ENCODE measurements at places on chromosomes 11 and 22. TPM values are rescaled to one million over a fixed set of nuclear protein-coding genes. Genes with fewer than 3 reads are reported as not detected.

- no peak for DNase-seq
These were observed 194.3 kb downstream of the SWAP70 start for GRCh38 chr11:9858218-9858617.

DNA sequence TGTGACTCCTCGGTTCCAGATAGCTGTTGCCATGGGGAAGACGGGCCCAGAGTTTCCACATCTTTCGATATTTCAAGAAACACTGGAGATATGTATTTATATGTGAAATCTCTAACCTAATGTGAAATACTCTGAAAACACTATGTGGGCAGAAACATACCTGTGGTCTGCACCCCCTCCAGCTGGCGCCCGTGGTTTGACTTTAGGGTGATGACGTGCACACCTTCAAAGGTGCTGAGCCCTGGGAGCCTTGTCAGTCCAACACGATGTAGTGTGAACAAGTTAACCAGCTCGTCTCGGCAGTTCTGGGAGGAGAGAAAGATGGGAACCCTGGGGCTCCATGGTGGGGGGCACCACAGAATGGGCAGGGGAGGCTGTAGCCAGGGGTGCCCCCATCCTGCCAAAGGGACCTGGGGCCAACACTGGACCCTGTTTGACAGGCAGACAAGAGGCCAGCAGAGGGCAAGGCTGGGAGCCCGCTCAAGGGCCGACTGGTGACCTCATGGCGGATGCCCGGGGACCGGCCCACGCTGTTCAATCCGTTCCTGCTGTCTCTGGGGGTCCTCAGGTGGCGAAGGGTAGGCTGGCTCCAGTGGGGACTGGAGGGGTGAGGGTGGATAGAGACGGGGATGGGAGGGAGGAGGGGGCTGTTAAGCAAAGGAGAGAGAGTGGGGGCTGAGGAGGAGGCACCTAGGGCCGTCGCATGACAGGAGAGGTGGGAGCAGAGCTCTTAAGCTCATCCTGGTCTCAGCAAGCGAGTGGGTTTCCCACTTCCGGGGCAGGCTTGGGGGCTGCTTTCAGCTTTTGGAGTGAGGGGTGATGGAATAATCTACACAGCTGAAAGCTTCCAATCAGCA lies 43.8 kb downstream of the TRIOBP start:
- no peak for DNase-seq

DNA sequence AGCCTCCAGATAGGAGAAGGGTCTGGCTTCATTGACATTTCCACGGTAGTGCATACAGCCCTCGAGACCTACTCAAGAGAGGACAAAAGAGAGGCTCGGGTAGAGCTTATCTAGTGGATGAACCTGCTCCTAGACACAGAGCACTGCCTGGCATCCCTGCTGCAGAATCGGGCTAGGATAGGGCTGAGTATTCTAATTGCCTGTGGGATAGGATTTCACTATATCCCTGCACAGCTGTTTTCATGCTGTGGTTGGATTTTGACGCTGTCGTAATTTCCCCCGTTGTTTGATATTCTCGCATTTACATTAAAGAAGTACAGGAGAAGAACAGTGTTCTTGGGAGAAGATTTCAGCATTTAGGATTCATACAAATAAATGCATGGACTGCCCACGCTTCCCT lies 107.8 kb downstream of the KIRREL3 start:
- DNase-seq: no peak

- DNase-seq: no peak
These were observed 45.5 kb upstream of the ME3 start for GRCh38 chr11:86717817-86718501.

DNA sequence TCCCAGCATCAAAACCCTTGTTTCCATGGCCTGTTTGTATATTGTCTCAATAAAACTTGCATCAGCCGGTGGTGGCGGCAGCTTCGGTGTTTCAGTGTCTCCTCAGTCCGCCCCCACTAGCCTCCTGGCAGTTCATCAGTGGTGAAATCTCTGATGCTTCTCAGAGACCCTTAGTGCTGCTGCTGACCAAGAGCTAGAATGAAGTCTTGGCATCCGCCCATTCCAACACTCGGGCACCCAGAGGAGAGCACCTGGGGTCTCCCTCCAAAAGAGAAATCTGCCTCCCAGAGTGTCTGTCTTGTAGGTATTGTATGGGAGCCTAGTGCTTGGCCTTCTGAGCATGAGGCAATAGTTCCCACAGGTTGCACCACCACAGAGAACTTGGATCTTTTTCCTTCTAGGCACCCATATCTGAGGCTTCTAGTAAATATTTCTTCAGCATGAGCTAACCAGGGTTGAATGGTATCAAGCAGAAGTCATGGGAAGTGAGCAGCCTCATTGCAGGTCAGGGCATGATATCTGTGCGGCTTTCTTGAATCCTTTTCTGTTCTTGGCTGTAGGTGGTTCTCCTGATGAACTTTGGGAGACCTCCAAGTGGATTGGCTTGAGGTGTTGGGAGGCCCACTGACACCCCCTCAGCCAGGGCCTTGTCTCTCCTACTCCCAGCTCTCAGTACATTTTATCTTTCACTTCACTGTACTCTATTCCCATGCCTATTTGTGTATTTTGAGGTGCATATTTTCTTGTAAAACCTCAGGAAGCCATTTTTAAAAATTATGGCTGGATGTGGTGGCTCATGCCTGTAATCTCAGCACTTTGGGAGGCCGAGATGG lies 13.2 kb upstream of the AIFM3 start:
- no peak for DNase-seq

- no peak for DNase-seq
These were observed 154.3 kb upstream of the E2F8 start for GRCh38 chr11:19395050-19395449.

GRCh38 chr11:45477588-45477987 lies 187.8 kb downstream of the CHST1 start:
- DNase-seq: no peak

DNA sequence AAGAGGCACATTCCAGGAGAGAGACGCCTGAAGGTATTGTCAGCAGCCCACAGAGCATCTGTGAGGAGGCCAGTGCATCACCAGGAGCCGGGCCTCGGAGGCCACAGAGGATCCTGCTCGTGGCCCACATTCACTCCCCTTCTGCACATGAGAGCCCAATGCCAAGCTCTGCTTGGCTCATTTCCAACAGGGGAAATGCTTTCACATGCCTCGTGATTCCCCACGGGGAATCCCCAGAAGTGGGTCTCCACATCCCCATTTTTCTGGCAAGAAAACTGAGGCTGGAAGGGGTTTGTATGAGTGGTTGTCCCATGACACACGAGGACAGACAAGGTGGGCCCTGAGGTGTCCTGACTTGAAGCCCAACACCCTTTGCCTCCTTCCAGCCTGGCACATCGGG lies 34.4 kb downstream of the TP53I11 start:
- no peak for DNase-seq

DNA sequence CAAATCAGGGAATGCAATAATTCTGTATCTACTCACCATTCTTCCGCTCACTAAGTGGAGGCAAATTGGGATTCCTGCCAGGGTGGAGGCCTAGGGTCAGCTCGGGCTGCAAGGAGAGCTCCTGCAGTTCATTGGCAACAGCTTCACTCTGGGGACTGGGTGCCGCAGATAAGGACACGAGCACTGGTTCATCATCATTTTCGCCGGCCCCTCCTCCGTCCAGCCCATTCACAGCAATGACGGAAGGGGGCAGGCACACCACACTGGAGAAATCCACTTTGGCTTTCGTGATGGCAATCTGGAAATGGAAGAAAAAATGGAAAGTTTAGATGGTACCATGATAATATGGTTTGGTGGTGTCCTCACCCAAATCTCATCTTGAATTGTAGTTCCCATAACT lies 84.4 kb downstream of the MRTFA start:
- no peak for DNase-seq

GRCh38 chr11:69400140-69400539 lies 81.3 kb upstream of the LINC01488 start:
- DNase-seq: no peak

GRCh38 chr22:19876314-19876940 lies 21.8 kb upstream of the GNB1L start:
- no peak for DNase-seq

DNA sequence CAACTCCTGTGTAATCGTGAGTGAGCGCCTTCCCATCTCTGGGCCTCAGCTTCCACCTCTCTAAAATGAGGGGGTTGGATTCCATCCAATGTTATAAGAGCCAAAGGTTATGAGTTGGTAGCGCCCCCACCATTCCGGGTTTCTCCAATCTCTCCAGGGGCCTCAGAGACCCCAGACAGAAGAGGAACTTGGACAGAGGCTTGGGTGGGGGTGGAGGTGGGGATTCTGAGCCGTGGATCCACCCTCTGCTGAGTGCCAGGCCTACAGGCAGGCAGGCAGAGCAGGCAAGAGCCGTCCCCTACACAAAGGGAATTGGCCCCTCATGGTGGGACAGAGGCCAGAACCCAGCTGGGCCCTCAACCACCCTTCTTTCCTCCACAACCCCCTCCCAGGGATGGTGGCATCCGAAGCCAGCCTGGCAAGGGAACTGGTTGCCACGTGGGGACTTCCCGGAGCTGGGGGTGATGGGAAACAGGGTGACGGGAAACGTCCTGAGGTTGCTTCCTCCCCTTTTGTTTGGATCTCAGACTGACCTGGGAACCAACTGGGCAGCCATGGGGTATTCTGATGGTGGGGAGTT lies 31.8 kb downstream of the TXN2 start:
- no peak for DNase-seq

DNA sequence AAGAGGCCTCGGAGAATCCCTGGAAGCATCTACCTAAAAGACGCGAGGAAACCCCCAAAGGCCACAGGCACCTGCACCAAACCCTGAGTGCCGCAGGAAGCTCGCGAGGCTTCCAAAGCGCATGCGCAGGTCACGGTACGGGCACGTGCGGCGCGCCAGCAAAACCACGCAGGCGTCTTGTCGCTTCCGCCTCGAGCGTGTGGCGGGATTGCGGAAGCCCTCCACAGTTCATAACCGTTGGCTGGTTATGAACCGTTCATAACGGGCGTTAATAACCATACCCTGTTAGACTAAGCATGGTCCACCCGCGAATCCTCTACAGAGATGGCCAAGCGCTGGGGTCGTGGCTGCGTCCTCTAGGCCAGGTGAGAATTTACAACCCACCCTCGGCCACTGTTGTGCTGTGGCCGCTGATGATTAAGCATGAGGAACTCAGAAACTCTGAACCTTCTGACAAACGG lies 46.4 kb downstream of the MORC2 start:
- peak; percentile 72 for DNase-seq

DNA sequence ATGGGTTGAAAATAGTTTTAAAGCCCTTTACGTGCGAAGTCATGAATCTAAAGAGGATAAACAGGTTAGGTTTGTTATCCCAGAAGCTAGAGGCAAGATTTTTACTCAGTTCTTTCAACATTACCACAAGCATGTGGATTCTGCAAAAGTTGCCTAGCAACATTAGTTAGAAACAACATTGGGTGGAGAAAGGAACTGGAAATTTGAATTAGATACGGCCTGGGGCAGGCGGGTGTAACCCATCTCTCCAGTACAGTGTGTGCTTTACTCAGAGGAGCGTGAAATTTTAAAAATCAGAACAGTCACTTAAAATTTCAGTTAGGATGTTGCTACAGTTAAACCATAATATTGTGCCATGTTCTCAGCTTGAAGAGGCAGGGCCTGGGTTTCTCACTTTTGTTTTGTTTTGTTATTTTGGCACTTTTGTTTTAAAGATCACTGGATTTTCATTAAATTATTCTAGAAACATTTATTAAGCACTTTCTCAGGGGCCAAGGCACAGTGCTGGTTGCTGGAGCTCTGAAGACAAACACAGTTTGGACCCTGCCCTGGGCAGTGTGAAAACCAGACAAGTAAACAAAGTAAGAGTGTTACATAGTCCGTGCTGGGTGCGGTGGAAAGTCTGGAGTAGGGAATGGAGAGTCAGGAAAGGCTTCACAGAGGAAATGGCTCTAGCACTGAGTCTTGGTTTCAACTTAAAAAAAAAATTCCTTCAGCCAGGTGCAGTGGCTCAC lies 4.4 kb upstream of the WEE1 start:
- peak; percentile 83 for DNase-seq

GRCh38 chr22:24240381-24240780 lies 4.5 kb downstream of the GGT5 start:
- no peak for DNase-seq

DNA sequence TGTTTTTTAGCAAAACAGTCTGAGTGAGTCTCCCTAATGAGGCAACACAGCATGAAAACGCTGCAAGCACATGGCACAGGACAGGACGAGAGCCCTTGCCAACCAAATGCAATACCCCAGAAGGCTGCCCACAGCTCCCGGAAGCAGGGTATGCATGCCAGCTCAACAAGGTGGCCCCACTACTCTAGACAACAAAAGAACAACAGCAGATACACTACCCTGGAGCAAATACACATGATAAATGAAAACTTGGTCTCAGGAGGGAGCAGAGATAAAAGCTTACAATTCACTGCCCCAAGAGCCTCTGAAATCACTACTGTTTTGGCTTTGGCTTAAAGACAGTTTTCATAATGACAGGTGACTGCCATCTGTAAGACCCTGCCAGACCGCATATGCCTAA lies 785.4 kb upstream of the API5 start:
- no peak for DNase-seq

GRCh38 chr22:32494971-32495370 lies 20.4 kb downstream of the FBXO7 start:
- DNase-seq: no peak

- no peak for DNase-seq
These were observed 4.2 kb downstream of the TCIRG1 start for GRCh38 chr11:68043029-68043348.

The USH1C gene
- total RNA-seq: 159 TPM

The SLC5A4 gene
- 0.42 TPM for total RNA-seq

The ZBTB16 gene
- 10.0 TPM for total RNA-seq

The POLR2L gene
- 83.1 TPM for total RNA-seq

The SLC43A1 gene
- total RNA-seq: 7.1 TPM

The MYO7A gene
- 5.8 TPM for total RNA-seq

The TECTA gene
- total RNA-seq: 0.14 TPM

The MS4A7 gene
- total RNA-seq: 38.3 TPM

The INPP5J gene
- 26.3 TPM for total RNA-seq

The SPDYC gene
- not detected for total RNA-seq

The RIMBP3B gene
- not detected for total RNA-seq

Data from left colon (tissue), 2 donors.